Fibroblast of skin of abdomen (primary cell): ENCODE measurements at places on chromosomes 2 and 18.

DNA sequence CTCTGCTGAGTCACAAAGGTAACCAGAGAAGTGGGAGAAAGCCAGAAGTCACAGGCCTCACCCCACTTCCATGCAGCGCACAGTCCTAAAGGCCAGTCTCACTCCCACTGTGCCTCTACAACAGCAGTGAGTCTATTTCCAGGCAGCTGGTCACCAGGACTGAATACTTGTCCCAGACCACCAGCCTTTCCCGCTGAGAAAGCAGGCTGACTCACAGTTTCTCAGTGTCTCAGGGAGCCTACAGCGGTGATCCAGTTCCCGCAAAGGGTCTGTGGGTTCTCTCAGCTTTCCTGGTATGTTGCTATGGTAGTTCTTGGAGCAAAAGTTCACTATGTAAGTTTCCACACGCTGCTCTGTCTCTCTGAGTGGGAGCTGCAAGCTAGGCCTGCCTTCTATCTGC is 622.5 kb downstream of the RNF144A start:
- DNase-seq: peak; percentile 93

DNA sequence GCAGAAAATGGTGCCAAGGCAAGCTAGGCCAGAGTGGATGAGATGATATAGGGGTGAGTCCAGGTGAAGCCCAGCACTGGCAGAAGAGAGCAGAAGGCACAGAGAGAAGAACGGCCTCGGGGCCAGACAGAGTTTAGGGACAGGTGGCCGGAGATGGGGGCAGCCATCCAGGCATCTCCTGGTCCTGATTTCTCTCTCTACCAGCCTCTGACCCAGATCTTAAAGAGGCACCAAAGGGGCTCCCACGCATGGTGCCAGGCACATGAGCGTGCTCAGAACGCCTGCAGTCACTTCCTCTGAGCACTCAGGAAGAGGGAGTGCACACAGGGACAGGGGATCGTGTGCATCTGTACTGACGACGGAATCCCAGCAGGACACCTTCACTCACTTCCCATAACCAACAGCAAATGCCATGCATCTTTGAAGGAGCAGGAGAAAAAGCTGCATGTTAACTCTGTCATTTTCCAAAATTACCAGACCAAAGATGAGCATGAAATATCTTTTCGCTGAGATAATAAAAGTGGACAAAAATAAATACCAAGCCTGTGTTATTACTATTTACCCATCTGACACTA is 427.8 kb upstream of the MYT1L start:
- DNase-seq: no peak

- no peak for DNase-seq
Measured at GRCh38 chr2:149005471-149006077, 32.9 kb upstream of the LYPD6B start.

DNA sequence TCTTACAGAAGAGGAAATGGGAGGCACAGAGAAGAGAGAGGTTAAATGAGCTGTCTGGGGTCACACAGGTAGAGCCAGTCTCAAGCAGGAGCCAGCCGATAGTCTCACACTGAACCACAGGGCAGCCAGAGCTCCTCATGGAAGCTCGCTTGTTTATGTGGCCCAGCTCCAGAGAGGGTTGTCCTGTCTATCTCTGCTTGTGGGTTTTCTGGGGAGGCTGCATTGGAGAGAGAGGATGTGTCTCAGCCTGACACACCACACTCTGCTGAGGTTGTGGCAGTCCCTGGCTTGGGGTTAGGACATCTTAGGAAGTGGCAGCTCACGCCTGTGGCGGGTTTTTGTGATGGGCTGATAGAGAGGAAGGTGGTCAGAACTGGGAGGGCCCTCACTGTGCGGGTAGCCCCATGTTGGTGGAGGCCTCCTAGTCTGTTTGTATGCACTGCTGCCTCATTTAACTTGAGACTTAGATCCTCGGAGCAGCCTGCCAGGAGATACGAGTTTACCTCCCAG is 52.3 kb downstream of the TCF7L1 start:
- DNase-seq: no peak

GRCh38 chr2:233800208-233800607 is 22.1 kb downstream of the MROH2A start:
- DNase-seq: no peak

DNA sequence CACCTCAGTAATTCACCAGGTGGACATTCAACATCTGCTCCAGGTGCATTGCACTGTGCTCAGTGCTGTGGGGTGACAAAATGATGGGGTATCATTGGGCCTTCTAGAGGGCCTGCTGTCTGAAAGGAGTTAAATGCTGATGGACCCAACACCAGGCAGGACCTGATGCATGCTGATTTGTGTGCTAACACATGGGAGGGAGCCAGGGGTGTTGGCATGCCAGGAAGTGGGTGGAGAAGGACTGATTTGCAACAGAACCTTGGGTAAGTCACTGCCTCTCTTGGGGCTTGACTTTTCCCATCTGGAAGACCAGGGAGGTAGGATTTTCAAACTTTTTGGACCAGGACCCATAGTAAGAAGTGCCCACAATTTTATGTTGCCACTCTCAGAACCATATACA is 57.9 kb upstream of the CXCR4 start:
- DNase-seq: no peak

- DNase-seq: no peak
Measured at GRCh38 chr2:5894355-5894754, 202.2 kb downstream of the SOX11 start.

- no peak for DNase-seq
Measured at GRCh38 chr2:235901243-235901642, 266.9 kb downstream of the GBX2 start.

GRCh38 chr2:26805241-26805676 is 19.4 kb downstream of the CENPA start:
- DNase-seq: peak; percentile 71

DNA sequence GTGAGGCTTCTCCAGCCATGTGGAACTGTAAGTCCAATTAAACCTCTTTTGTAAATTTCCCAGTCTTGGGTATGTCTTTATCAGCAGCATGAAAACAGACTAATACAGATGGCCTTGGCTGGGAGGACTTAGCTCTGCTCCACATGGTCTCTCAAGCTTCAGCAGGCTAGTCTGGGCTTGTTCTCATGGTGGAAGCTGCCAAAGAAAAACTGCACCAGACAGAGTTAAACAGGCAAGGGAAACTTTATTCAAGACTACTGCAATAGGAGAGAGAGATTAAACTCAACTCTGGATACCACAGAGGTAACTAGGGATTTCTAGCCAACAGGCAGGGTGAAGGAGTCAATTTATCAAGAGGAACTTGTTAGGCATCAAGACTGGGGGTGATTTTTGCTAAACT is 142.1 kb downstream of the CABLES1 start:
- DNase-seq: no peak

- peak; percentile 50 for DNase-seq
Measured at GRCh38 chr2:234879671-234880455, 72.0 kb upstream of the SH3BP4 start.
